Activated CD4-positive, alpha-beta T cell treated with anti-CD3 and anti-CD28 coated beads, Interleukin-2, amount 10 ng/mL, durations not matched to agents 7 days and 5 days (primary cell): ENCODE measurements at places on chromosomes 2 and 18. TPM values are rescaled to one million over a fixed set of nuclear protein-coding genes. Genes with fewer than 3 reads are reported as not detected.

DNA sequence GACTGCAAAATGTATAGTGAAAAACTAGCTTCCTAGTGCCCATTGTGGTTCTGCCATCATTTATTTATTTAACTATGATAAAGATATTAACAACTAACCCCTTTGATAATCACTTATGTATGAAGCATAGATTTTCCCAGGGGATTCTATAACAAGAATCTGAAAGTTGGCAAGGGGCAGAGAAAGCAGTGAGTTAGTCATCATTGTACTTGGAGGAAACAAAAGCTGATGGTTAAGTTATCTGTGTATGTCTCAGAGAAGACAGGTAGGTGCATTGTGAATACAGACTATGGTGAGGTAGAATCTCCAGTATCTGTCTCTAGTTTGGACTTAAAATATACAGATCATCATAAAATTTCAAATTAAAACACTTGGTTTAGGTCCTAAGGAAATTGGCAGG, 2159.1 kb upstream of the CELF4 start:
- no peak for DNase-seq

DNA sequence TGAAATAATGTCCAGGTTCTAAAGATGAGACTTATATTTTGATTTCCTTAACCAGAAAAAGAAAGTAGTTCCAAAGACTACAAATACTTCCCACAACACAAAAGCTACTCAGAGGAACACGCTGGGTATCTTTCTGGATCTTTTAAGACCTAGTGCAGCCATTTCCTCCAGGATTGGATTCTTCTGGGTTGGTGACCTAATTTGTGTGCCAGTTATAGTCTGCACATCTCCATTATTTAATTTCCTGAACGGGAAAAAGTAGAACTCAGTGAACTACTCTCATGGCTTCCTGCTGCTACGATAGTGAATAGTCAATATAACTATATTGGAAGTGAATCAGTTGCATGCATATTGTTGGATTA, 1.5 kb downstream of the TMEM87B start:
- DNase-seq: no peak

GRCh38 chr2:60544062-60544461, 9.4 kb downstream of the BCL11A start:
- DNase-seq: no peak

DNA sequence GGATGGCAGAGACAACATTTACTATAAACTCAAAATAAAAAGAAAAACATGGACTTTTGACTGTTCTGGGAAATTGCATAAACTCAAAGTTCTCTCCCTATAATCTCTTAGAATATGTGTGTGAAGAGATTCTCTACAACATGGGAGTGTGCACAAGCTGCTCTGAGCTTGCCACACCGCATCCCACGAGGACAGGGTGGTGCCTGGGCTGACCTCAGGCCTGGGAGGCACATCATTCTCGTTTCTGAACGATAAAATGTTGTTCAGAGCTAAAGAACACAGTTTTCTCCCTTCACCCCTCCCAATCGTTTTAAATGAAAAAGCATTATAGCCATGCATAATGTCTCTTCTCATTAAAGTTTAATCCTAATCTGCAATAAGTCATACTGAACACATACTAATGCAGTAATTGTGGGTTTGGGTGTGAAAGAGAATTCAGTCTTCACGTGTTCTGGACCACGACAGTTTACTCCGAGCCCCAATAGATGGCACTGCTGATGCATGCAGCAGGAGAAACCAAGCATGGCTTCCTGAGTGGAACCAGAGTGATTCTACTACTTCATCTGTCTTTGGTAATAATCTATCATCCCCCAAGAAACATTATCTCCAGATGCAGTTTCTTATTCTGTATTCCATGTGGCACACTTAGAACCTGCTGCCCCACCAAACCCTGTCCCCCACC, 46.9 kb upstream of the LAMA1 start:
- DNase-seq: no peak

DNA sequence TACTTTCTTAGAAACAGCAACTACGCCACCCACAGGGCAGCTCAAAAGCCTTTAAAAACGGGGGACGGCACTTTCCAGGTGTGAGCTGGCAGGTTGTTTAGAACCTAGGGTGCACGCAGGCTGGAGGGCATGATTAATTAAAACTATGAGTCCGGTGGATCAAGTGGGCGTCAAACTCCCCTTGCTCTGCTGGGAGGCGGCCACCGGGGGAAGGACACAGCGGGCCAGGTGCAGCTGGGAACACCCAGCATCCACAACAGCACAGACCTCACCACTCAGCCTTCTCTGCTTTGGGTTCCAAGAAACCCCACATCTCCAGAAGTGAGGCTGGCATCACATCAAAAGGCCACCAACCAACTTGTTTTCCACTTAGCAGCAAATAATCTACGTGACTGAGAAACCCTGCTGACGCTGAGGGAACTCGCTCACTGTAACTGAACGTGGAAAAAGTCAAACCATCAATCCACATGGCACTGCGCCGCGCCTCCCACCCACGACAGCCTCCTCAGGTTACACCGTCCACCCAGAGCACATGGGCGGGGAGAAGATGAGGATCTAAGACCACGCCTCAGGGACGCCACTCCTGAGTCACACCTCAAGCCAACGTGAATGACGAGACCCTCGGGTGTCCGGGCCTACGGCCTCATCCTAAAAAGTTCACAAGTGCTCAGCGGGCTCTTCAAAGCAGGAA, 118.2 kb downstream of the ZNF516 start:
- peak; percentile 37 for DNase-seq

- peak; percentile 23 for DNase-seq
Observed at GRCh38 chr18:58716060-58716756, 44.9 kb downstream of the MALT1 start.

- DNase-seq: no peak
Observed at GRCh38 chr18:70284976-70285620, 3.7 kb upstream of the SOCS6 start.

RSAD2 gene
- total RNA-seq: 101 TPM

CSRNP3 gene
- not detected for total RNA-seq

NCKAP5 gene
- total RNA-seq: not detected
